NCI-H1048 (cell line): ENCODE measurements at places on chromosomes 11 and 22.

DNA sequence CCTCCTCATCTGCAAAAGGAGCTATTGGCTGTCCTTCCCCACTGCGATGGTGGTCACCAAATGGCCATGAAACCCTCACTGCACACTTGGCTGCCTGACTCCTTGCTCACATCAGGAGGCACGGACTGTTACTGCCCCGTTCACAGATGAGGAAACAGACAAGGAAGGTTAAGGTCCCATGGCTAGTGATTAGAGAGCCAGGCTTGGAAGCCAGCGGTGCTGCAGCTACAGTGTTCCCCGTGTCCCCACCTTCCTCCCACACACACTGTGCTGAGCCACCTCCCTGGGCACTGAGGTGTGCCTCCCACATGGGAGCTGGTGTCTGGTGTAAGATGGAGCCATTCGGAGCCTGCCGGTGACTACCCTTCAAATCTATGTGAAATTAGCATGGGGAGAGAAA is 2.6 kb downstream of the ARHGAP8 start:
- DNase-seq, result no peak

DNA sequence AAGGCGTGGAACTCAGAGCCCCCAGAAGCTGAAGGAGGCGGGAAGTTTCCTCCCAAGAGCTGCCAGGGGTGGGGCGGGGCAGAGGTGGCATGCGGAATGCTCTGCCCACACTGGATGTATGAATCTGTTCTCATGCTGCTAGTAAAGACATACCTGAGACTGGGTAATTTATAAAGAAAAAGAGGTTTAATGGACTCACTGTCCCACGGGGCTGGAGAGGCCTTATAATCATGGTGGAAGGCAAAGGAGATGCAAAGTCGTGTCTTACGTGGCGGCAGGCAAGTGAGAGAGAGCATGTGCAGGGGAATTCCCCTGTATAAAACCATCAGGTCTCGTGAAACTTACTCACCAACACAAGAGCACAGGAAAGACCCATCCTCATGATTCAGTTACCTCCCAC is 57.6 kb downstream of the SMIM38 start:
- DNase-seq, result no peak

GRCh38 chr22:44627521-44628139 is 74.4 kb upstream of the PRR5 start:
- no peak for DNase-seq

DNA sequence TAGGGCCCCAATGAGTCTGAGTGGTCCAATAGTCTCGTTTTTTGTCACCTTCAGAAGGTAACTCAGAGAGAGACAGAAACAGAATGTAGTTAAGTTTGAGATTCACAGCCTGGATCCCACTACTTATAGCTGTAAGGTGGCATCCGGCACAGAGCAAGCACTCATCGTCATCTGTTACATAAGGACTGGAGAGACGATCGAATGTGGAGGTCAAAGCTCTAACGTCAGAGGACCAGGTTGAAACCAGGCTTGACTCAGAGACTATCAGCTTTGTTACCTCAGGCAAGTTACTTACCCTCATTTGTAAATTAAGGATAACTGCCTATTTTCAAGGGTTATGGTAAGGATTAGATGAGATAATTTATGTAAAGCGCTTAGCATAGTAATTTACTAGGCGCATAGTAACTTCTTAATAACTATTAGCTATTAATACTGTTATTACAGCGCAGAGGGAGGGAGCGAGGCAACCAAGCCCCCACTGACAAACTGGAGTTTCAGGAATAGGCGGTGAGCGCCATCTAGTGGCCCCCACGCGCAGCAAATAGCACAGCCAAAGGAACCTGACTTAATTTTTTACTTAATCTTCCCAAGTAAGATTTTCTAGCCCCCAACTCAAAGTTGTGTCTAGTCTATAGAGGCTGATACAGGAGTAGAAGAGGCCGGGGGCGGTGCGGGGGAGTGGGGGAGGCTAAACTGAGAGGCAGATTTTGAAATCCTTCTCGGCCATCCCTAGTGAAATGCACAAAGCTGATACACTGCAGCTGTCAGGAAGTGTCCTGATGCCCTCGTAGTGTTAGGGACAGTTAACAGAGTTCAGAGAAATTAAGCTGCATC is 29.0 kb upstream of the API5 start:
- DNase-seq, result no peak

GRCh38 chr11:116052603-116053547 is 548.7 kb upstream of the CADM1 start:
- no peak for DNase-seq

DNA sequence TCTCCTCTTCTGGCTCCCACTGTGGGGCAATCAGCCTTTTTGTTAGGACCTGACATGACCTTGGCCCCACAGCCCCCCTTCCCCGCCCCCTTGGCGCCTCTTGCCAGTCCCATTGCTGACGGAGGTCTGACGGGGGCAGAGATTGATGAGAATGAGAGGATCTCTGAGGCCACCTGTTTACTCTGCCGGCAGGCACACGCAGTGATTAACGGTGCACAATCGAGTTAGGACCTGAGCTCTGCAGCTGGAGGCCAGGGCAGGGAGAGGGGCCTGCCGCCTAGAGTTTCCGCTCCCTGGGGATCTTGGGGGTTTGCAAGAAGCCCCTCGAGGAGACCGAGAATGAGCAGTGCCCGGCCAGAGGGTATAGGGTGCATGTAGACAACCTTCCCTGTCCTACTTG is 6.8 kb upstream of the CHRM1 start:
- DNase-seq, result no peak

- no peak for DNase-seq
These were observed 24.7 kb downstream of the TBCEL start for GRCh38 chr11:121048464-121049233.

GRCh38 chr11:43835104-43835503 is 45.5 kb upstream of the ALKBH3 start:
- DNase-seq, result no peak

DNA sequence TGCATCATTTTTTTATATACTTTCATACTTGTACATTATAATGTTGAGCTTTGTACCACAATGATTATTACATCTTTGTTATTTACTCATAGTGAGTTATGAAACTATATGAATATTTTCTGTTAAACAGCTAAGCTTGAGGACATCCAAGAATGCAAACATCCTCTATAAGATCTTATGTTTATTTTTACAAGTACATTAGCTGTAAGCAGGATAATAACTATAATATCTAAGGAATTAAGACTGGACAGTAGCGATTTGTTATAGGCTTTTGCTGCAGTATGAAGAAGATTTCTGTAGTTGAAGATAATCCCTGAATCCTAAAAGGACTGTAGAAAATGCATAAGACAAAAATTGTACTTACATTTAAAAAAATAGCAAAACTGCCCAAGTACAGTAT is 176.0 kb downstream of the METTL15 start:
- DNase-seq, result no peak

- DNase-seq, result no peak
These were observed 18.1 kb upstream of the GDPD5 start for GRCh38 chr11:75543806-75544205.

GRCh38 chr11:868802-869201 is 26.1 kb downstream of the TSPAN4 start:
- DNase-seq, result no peak

DNA sequence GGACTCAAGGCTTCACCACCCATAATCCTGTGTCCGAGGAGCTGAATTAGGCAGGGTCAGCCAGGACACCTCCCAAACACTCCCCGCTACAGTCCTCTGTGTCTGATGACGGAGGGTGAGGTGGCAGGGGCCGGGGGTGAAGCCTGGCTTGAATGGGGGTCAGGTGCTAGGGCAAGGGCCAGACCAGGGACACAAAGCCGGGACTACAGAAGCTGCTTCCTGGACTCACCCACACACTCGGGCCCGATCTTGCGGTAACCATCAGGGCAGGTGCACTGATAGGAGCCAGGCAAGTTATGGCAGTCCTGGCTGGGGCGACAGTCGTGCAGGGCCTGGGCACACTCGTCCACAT is 2.3 kb downstream of the EFEMP2 start:
- no peak for DNase-seq

- DNase-seq, result no peak
These were observed 94.7 kb upstream of the RAG2 start for GRCh38 chr11:36692704-36693103.

DNA sequence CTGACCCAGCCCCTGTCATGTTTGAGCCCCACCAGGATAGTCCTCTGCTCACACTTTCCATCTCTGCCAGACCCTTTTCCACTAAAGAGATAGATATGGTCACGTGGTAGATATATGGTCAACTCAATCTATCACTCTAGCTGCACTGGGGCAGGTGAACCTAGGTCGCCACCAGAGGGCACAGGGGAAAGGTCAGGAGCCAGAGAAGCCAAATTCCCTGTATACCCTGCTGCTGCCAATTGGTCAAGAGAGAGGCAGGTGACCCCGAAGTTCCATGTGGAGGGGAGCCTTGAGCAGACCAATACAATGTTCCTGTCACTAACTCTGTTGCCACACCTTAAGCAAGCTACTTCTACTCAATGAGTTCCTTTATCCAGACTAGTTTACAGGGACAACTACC is 101.1 kb upstream of the GALNT18 start:
- DNase-seq, result no peak

GRCh38 chr11:2100361-2101170 is 38.6 kb downstream of the IGF2 start:
- DNase-seq, result no peak

GRCh38 chr22:48500471-48501230 is 1327.0 kb downstream of the BRD1 start:
- DNase-seq, result no peak
